ENCODE measurements at places on chromosomes 16 and 17. TPM values are rescaled to one million over a fixed set of nuclear protein-coding genes. Genes with fewer than 3 reads are reported as not detected.

DNA sequence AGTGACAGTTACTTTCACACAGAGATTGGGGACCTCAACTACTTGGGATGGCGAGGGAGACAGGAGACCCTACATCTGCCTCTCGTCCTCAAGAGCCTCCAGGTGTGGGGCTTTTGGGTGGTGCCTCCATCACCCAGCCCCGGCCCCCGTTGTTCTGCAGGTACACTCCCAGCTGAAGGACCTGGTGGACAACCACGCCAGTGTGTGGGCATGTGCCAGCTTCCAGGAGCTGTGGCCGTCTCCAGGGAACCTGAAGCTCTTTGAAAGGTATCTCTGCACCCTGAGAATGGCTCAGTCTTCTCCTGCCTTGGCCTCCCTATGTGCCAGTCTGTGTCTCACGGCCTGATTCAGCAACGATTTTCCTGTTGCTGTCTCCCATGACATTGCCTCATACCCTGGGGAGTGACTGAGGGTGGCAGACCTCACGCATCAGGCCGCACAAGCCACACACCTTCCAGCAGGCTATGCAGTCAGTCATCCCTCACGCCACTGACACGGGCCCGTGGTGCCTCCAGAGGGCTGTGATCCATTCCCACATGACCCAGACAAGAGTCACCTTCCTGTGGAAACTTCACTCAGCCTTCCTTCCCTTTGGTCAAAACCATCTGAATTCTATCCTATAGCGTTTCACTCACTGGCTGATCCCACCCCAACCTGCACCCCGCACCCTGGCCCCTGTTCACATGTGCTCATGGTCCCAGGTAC lies 3.7 kb downstream of the CCNF start:
- DNase-seq: no peak

DNA sequence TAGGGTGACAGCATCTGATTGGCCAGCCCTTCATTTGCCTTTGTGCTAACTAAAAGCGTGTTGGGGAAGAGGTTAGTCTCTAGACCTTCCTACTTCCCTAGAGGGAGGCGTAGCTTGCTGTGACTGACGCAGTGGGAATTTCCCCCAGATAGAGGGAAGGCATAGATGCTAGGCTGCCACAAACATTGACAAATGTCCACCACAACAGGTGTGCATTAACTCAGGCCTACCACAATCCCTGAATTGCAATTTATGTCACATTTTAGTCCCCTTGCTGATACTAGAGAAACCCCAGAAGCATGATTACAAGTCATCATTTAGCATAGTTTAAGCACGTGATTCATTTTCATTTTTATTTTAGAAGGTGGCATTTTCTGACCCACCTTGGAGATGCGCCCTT lies 76.3 kb upstream of the WSB1 start:
- no peak for DNase-seq

GRCh38 chr16:71758293-71758760 lies 33.8 kb upstream of the PHLPP2 start:
- DNase-seq: no peak

CDH15 gene
- not detected for total RNA-seq

TP53TG3F gene
- not detected for total RNA-seq

GRCh38 chr16:24309258-24310142 lies 53.4 kb downstream of the CACNG3 start:
- DNase-seq: peak; percentile 84

GRCh38 chr17:5226940-5227878 lies 7.5 kb downstream of the SCIMP start:
- DNase-seq: no peak

DNA sequence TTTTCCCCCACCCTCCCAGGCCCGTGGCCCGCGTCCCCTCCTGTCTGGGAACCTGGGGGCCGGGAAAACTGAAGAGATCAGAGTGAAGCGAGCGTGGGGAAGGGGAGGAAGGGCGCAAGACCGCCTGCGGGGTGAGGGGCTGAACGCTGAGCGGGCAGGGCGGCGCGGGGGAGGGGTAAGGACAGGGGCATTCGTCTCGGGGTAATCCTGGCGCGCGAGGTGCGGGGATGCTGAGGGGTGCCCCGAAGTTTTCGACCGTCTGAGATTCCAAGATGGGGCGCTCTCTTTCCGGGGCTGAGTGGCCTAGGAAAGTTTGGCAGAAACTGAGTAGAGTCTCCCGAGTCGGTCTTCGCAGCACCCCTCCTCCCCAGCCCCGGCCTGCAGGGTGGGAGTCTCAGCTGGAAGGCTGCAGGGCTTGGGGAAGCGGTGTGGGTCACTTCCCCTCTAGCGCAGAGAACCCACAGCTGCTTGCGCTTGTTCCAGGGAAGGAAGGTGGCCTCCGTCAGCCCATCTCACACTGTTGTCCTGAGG lies 555 bp downstream of the TTYH2 start:
- DNase-seq: no peak

KRTAP2-3 gene
- total RNA-seq: not detected

- DNase-seq: no peak
These were observed 551.4 kb upstream of the ZFHX3 start for GRCh38 chr16:73599351-73599750.

OTOP3 gene
- total RNA-seq: not detected
